Smooth muscle cell of bladder (primary cell): ENCODE measurements at places on chromosomes 6 and 20. TPM values are rescaled to one million over a fixed set of nuclear protein-coding genes. Genes with fewer than 3 reads are reported as not detected.

SLC29A1 gene
- total RNA-seq = 3.1 and 6.2 TPM in 2 replicates

FAM217A gene
- not detected in 2 replicates for total RNA-seq

SCUBE3 gene
- 1.7 and 1.8 TPM in 2 replicates for total RNA-seq

RRP36 gene
- 76.1 and 80.2 TPM in 2 replicates for total RNA-seq

GRM1 gene
- total RNA-seq = under 0.01 TPM in 2 replicates

PDE7B gene
- 58.1 and 73.0 TPM in 2 replicates for total RNA-seq

FRK gene
- total RNA-seq = 1.9 and 3.1 TPM in 2 replicates

CRISP2 gene
- total RNA-seq = not detected in 2 replicates

HLA-DRB5 gene
- total RNA-seq = not detected in 2 replicates

TRIM15 gene
- not detected in 2 replicates for total RNA-seq

SEL1L2 gene
- not detected in 2 replicates for total RNA-seq

MYH7B gene
- total RNA-seq = under 0.01 and 0.18 TPM in 2 replicates

SMLR1 gene
- total RNA-seq = not detected in 2 replicates

NMBR gene
- total RNA-seq = 0.09 TPM in 1 of 2 replicates, not detected in the other

TULP4 gene
- total RNA-seq = 75.8 and 107 TPM in 2 replicates

MCUR1 gene
- 6.7 and 8.4 TPM in 2 replicates for total RNA-seq

ECT2L gene
- total RNA-seq = under 0.01 TPM in 1 of 2 replicates, not detected in the other

LAMA2 gene
- 262 and 289 TPM in 2 replicates for total RNA-seq

ULBP1 gene
- under 0.01 TPM in 1 of 2 replicates, not detected in the other for total RNA-seq

SPTLC3 gene
- 2.8 and 6.5 TPM in 2 replicates for total RNA-seq

SMOC2 gene
- under 0.01 TPM in 1 of 2 replicates, not detected in the other for total RNA-seq

SLC26A8 gene
- 0.09 and 0.14 TPM in 2 replicates for total RNA-seq

ULBP3 gene
- 3.4 and 12.1 TPM in 2 replicates for total RNA-seq

OR2H2 gene
- total RNA-seq = not detected in 2 replicates

FAM209B gene
- total RNA-seq = not detected in 2 replicates

ARFGEF3 gene
- total RNA-seq = under 0.01 and 0.18 TPM in 2 replicates

EPB41L1 gene
- total RNA-seq = 14.4 and 24.5 TPM in 2 replicates

GATA5 gene
- total RNA-seq = not detected in 2 replicates

RAET1L gene
- not detected in 2 replicates for total RNA-seq

IBTK gene
- 62.8 and 69.1 TPM in 2 replicates for total RNA-seq

KCNQ2 gene
- total RNA-seq = not detected in 2 replicates

POM121L2 gene
- not detected in 2 replicates for total RNA-seq

IFNGR1 gene
- total RNA-seq = 67.1 and 79.0 TPM in 2 replicates

NOP56 gene
- total RNA-seq = 118 and 160 TPM in 2 replicates

CFB gene
- total RNA-seq = 46.1 and 61.2 TPM in 2 replicates

PRDM13 gene
- total RNA-seq = not detected in 2 replicates

FIG4 gene
- total RNA-seq = 14.1 and 19.2 TPM in 2 replicates

ZNF311 gene
- total RNA-seq = 1.9 and 2.1 TPM in 2 replicates

VSX1 gene
- total RNA-seq = not detected in 2 replicates

SAMD3 gene
- 4.1 and 11.8 TPM in 2 replicates for total RNA-seq

ZSWIM3 gene
- total RNA-seq = 4.4 and 5.3 TPM in 2 replicates

TBC1D20 gene
- 30.3 and 38.5 TPM in 2 replicates for total RNA-seq

PSORS1C1 gene
- total RNA-seq = 1.7 and 2.1 TPM in 2 replicates

DSE gene
- total RNA-seq = 160 and 229 TPM in 2 replicates

SLC17A3 gene
- total RNA-seq = not detected in 2 replicates
